Activated CD4-positive, alpha-beta memory T cell treated with anti-CD3 and anti-CD28 coated beads, Interleukin-2, amount 10 ng/mL, durations not matched to agents 7 days and 5 days (primary cell): ENCODE measurements at places on chromosomes 1 and 21. TPM values are rescaled to one million over a fixed set of nuclear protein-coding genes. Genes with fewer than 3 reads are reported as not detected.

ADAMTS4 gene
- 0.83 TPM for total RNA-seq

TCHHL1 gene
- not detected for total RNA-seq

STK40 gene
- total RNA-seq, result 75.2 TPM

C1orf21 gene
- total RNA-seq, result 7.7 TPM
